ENCODE measurements at places on chromosomes 1 and 21.

GRCh38 chr1:209911746-209912145 lies 26.3 kb upstream of the SYT14 start:
- DNase-seq = no peak

DNA sequence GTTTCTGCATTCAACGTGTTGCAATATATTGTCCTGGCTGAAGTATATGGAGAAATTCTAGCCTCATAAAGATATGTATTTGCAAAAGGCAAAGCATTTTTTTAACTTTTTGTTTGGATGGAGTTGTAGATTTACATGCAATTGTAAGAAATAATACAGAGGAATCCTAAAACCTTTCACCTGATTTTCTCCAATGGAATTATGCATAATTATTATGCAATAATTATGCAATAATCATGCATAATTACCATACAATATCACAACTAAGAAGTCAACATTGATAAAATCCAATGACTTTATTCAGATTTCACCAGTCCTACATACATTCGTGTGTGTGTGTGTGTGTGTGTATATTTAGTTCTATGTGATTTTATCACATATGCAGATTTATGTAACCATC lies 7.5 kb upstream of the MAP3K21 start:
- no peak for DNase-seq

- DNase-seq = no peak
Measured at GRCh38 chr1:164668491-164669400, 109.8 kb downstream of the PBX1 start.

DNA sequence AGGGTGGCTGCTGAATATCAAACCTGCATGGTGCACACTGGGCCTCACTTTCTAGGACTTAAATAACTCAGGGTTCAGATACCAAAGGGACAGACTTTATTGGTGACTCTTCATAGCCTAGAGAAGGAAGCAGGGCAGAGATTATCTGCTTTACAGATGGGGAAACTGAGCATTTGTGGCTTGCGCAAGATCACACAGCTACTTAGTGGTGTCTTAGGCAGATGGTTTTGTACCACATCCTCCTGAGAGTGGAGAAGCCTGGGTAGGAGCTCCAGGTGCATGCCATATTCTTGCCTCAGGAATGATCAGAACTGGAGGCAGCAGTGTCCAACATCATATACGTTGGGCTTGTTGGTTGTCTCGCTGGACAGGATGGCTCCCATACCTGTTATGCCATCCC lies 6.8 kb upstream of the DPH2 start:
- DNase-seq = no peak

GRCh38 chr1:5973771-5974170 lies 18.5 kb downstream of the NPHP4 start:
- DNase-seq = no peak

DNA sequence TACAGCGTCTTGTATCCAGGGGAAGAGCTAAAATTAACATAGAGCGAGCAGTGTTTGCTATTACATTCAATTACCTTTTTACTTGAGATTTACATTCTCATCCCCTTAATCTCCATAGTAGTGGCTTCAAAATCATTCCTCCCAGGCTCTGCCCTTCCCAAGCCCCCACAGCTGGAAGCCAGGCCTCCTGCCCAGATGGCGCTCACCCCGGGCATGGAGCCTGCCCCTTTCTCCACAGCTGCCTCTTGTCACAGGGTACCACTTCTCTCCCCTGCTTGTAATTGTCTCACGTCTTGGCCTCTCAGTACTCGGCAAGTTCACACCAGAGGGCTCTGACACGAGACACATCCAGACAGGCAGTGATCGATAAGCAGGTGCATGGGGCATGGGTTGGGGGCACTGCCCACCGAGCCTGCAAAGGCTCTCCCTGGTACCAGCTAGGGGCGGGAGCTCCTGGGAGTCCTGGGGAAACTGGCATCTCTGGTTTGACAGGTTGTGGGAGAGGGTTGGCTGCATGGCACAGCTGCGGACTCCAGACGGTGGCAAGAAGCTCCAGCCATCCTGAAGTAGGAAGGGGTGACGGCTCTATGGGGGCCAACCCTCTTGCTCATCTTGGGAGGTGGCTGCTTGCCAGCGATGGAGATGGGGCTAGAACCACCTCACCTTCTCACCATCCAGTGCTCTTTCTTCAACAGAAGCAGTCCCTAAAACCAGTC lies 20.1 kb downstream of the CASZ1 start:
- no peak for DNase-seq

DNA sequence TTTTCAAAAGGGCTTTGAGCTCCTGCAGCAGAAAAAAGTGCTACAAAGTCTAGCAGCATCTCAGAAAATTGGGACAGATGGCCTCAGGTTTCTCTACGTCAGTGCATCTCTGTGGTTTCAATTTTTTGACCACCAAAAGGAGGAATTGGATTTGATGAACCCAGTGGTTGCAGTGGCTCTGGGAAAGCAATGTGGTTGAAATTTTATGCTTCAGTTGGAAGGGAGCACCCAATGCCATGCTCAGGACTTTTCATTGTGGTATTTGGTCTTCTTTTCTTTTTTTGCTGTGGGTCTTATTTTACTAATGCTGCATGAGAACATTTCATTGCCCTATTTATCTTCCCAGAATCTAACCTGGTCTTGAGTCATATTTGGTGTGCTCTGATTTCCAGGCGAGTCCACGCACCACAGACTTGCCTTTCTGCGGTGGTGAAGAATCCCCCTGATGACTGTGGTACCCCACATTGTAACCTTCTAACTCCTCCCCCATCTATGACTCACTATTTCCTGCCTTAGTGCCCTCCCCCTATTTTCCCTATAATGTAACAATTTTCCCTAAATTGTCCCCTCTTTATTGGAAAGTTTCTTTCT lies 56.7 kb downstream of the S1PR1 start:
- DNase-seq = no peak

DNA sequence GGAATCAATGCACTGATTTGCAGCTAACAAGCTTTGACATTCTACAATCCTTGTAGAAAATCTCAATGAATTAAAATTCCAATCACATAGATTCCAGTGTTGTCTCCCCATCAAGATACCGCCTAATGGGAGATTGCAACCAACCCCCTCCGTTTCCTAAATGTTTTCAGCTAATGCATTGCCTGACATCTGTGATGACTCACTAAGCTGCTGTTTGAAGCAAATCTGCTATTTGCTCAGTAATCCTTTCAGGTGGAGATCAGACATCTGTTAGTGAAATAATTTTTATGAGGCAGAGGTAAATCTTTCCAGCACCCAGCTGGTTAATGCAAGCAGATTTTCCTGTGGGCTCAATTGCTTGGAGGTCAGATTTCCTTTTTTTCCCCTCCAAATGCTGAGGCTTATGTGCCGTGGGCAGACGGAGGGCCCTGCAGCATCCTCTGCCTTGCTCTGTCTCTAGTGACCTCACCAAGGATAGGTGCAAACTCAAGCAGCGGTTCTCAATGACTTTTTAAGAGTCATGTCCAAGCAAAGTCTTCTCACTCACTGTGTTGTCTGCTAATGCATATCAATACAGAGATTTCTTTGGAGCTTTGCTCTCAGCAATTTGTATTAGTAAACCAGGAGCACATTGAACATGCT lies 91.1 kb upstream of the RAB3GAP2 start:
- no peak for DNase-seq

DNA sequence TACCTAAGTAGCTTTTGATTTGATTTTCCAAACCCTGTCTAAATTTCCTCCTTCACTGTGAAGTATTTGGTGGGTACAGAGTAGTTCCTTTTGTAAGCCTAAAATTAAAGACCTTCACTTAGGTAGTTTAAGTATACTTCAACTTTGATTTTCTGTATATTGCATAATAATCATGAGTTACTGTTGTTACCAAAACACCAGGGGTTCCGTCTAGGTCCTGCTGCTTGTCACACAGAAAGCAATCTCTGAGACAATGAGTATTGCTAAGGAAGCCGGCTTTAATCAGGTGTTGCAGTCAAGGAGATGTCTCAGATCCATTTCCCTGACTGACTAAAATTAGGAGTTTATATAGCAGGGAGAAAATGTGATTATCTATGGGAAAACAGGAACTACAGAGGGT lies 15.3 kb downstream of the RPS6KC1 start:
- no peak for DNase-seq

DNA sequence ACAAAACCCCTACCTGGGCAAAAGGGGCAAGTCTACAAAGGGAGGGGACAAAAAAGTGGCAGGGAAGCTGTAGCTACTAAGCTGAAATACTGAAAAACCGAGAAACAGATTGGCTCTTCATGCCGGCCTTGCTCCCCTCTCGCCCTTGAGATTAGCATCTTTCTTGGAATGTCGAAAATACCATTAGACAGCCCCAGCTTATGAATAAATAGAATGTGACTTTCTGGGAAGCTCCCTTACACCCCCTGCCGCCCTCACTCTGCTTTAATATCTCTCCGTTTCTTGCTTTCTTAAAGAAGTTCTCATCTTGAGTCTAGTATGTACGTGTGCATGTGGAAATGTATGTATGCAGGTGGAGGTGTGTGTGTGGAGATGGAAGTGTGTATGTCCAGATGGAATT lies 14.1 kb downstream of the TRAF3IP3 start:
- no peak for DNase-seq

DNA sequence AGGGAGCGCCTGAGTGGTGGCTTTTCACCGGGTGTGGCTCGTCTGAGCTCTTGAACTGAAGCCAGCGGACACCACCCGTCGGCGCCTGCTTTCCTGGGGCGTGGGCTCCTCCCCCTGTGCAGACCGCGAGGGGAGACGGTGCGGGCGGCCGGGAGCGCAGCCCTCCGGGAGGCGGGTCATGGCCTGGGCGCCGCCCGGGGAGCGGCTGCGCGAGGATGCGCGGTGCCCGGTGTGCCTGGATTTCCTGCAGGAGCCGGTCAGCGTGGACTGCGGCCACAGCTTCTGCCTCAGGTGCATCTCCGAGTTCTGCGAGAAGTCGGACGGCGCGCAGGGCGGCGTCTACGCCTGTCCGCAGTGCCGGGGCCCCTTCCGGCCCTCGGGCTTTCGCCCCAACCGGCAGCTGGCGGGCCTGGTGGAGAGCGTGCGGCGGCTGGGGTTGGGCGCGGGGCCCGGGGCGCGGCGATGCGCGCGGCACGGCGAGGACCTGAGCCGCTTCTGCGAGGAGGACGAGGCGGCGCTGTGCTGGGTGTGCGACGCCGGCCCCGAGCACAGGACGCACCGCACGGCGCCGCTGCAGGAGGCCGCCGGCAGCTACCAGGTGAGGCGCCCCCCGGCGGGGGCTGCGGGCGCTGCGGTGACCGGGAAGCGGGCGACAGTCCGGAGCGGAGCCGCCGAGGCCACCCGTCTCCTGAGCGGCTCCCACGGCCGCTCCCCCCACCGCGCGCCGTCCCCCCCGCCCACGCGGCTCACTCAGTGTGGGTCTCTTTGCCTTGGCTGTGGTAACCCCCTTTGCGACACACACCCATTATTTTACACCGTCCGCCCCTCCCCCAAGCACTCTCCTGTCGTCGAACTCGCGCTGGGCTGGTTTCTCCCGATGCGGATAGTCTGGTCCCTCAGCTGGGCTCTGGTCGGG lies at the start of gene TRIM58:
TRIM58 (plus strand) TSS at position 119 of the 916 bp plus-strand sequence; CDS start at position 179, 60 bp downstream.
- DNase-seq = no peak

Data from omental fat pad (tissue), 4 donors.